Amniotic epithelial cell (primary cell): ENCODE measurements at places on chromosomes 12 and 14.

DNA sequence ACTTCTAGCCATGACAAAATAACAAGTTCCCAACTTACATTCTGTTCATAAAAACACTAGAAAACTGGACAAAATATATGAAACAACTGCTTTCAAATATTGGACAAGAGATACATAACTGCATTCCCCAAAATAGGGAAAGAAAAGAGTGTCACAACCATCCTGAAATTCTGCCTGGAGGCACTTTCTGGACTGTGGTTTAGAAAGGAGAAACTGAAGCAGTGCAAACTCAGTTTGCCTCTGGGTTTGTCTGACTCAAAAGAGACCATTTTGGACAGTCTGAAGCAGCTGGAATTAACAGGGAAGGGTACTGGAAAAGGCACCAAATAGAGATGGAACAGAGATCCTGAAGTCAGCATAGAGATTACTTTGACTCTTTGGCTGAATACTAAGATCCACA is 11.3 kb upstream of the SYT1 start:
- DNase-seq = no peak

DNA sequence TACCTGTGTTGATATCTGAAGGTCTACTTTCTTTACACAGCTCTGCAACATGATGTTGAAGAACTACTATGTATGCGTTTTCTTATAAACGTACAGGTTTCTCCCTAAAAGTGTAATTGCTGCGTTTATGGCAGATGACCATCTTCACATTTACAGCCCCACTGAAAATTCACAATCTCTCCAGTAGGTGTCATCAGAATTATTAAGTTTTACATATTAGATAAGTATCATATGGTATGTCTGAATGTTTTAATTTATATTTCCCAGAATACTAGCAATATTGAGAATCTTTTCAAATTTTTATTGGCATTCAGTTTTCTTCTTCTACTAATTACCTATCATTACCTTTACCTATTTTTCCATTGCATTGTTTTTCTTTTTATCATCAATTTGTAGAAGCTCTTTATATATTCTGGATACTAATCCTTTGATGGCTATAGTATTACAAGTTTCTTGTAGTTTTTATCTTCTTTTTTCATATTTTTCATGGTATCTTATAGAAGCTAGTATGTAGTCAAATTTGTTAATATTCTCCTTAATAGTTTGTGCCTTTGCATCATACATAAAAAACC is 123.5 kb downstream of the CAPZA3 start:
- DNase-seq = peak; percentile 39

- peak; percentile 83 for DNase-seq
These were observed 111.0 kb downstream of the BICD1 start for GRCh38 chr12:32217354-32218310.

GRCh38 chr12:6703631-6704030 is 3.0 kb upstream of the PIANP start:
- no peak for DNase-seq

DNA sequence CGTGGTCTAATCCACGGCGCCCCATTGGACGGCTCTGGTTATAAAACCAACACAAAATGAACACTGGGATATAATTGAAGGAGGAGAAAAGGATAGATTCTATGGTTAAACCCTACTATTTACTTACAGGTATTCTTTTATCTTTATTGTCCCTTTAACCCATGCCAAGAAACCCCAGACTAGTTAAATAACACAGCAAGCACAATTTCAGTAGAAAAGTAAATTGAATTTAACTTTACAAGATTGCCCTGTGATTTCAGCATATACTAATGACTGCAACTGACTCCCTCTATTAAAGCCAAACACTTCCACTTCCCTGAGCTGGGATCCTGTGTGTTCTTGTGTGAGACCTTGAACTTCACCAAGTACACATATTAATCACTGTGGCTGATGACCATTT is 45.3 kb downstream of the BCL11B start:
- no peak for DNase-seq

DNA sequence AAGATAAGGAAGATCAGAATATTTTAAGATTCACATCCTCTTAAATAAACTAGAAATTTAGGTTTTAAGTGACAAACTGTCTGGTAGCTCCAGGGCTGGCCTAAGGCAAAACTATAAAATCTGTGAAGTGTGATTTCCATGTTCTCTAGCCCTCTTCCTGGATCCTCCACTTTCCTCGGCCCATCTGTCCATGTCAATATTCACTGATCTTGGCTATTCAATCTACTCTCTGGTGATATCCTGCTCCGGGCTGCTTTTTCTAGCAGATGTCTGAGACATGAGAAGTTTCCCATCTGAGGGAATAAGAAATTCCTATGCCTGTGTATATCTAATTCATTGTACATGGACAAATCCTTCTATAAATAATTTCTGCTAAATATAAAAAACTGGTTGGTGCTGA is 500.4 kb downstream of the GALC start:
- no peak for DNase-seq
